ENCODE measurements at places on chromosomes 2 and 18. TPM values are rescaled to one million over a fixed set of nuclear protein-coding genes. Genes with fewer than 3 reads are reported as not detected.

The KYNU gene
- 9.8 TPM for total RNA-seq

DNA sequence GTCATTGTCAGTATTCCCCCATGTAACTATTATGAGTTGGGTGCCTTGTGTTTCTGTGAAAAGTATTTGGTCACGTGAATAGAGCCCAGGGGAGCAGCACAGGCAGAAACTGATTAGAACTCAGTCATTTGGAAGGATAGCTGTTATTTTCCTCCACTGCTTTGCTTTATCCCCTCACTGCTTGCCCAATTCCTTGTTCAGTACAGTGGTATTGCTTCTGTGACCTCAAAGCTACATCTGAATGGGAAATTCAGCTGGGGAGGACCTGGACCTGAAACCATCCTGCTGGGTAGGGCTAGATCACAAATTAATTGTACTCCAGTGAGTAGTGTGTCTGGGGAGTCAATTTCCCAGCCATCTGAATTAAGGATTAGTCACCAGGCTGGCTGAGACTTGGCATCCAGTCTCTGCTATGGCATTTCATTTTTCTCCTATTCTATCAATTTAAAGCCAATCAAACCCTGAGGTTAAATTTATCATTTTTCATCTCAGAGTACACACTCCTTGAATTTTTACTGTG, 1231.6 kb upstream of the GYPC start:
- DNase-seq: no peak

DNA sequence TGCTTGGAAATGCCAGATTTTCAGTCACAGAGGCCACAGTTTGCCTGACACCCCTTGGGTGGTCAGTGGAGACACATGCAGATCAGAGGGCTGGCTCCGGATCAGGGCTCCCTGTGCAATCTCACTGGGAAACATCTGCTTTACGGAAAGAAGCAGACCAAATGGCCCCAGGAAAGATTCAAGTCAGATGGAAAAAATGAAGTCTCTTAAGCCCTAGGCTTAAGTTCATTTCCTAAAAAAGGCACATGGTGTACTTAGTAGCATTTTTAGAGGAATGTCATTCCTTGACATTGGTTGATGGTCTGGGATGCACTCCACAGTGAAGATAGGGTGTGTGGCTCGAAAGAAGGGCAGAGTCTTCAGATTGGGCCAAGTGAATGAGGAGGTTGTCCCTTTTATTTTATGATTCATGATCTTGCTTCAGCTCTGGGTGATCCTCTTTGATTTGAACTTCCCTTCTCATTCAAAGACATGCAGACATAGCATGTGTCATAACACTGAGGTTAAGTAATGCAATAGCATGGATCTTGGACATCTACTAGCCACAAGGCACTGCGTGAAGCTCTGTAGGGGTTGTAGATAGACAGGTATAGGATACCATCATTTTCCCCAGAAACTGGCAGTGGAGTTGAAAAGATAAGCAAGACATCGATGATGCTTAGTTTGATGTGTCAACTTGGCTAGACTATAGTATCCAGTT, 56.5 kb downstream of the KCNE4 start:
- no peak for DNase-seq

- DNase-seq: no peak
These were observed 278.4 kb downstream of the NDUFA10 start for GRCh38 chr2:239746559-239747246.

The LYG2 gene
- total RNA-seq: not detected

The TMEM200C gene
- total RNA-seq: 2.2 TPM

- DNase-seq: no peak
These were observed 241.3 kb downstream of the RBM43 start for GRCh38 chr2:151020411-151020810.

- DNase-seq: no peak
These were observed 1.4 kb upstream of the MARCO start for GRCh38 chr2:118940486-118941120.

DNA sequence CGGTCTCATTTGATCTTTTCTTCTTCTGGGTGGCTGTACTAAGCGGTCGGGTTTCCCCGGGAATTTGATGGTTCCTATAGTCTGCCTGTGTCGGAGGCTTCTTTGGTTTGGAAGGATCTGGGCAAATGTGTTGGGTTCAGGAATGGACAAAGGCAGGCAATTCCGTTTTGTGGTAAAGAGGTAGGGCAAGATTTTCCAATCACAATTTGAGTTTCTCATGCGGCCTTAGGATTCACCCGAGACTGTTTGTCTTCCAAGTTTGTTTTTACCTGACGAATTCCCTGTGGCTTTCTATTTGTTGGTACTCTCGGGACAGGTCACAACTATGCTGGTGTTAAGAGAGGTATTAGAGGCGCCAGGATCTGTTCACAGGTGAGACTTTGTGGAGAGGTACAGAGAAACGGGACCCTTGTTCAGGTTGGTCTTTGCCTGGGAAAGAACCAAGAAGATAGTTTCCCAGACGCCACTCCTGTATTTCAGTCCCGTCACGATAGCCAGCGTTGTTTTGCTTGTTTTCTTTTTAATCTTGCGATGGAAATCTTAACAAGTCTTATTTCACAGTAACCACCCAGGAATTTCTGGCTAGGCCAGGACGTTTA, 3.0 kb downstream of the SP5 start:
- no peak for DNase-seq
